ENCODE measurements at places on chromosomes 7 and 10. TPM values are rescaled to one million over a fixed set of nuclear protein-coding genes. Genes with fewer than 3 reads are reported as not detected.

- H3K4me1 ChIP-seq: peaks cover 44% of the 10 kb centered on the region
- H3K4me3 ChIP-seq: peak overlapping the region; percentile 83
- peaks cover 67% of the 10 kb centered on the region for H3K36me3 ChIP-seq
- H3K27ac ChIP-seq: peak overlapping the region; percentile 84
- H3K27me3 ChIP-seq: no peaks in the 10 kb centered on the region
- DNase-seq: no peak
These were observed 329 bp downstream of the NOLC1 start for GRCh38 chr10:102152545-102152890.

GRCh38 chr10:121594076-121594475 is 4.2 kb downstream of the FGFR2 start:
- H3K4me3 ChIP-seq: no peak overlapping the region
- peaks cover 3% of the 10 kb centered on the region for H3K4me1 ChIP-seq
- peaks cover 67% of the 10 kb centered on the region for H3K27me3 ChIP-seq
- no peak for DNase-seq

- H3K27ac ChIP-seq: no peak overlapping the region
- no peaks in the 10 kb centered on the region for H3K27me3 ChIP-seq
- H3K4me1 ChIP-seq: no peaks in the 10 kb centered on the region
- no peak for DNase-seq
- no peak overlapping the region for H3K4me3 ChIP-seq
- peaks cover 100% of the 10 kb centered on the region for H3K36me3 ChIP-seq
These were observed 105.8 kb downstream of the TRRAP start for GRCh38 chr7:98984126-98984525.

DNA sequence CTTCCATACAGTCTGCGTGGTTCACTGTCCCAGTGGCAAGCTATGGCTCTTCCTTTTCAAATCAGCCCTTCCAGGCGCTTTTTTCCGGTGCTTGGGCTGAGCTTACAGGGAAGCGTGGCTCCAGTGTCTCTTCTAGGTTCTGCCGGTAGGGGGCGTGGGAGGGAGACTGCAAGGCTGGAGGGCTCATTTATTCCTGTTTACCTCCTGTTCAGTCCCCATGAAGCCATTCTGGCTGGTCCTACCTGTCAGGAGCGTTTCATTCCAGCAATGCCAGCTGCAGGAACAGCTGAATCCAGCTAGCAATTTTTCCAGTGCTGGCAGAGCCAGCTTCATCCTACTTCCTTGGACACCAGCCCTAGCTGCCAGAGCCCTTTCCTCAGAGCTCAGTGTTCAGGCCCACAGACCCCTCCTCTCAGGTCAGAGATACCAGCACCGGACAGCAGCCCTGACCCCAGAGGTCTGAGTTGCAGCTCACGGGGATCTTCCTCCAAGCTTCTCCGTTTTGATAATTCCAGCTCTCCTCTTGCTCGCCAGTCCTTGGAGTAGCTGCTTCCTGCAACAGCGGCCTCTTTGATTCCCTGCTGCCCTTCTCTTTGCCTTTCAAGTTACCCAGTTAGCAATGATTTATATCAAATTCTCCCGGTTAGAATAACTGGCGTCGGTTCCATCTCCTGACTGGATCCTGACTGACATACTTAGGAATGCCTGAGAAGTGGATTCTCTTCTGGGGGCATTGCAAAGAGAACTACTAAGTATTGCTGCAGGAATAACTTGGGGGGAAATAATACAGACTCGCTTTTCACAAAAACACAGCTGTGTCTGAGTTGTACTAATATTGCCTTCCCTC is 129.8 kb downstream of the FRMD4A start:
- H3K27me3 ChIP-seq: no peaks in the 10 kb centered on the region
- H3K27ac ChIP-seq: no peak overlapping the region
- no peaks in the 10 kb centered on the region for H3K36me3 ChIP-seq
- DNase-seq: no peak
- no peak overlapping the region for H3K4me3 ChIP-seq

The SPDYE1 gene
- not detected for total RNA-seq

The SEMA3D gene
- 9.1 TPM for total RNA-seq

The TMEM130 gene
- total RNA-seq: 0.81 TPM
